Activated CD4-positive, alpha-beta T cell treated with anti-CD3 and anti-CD28 coated beads, Interleukin-2, amount 50 U/mL, for 48 hours (primary cell): ENCODE measurements at places on chromosomes 1 and 21.
A peak's percentile ranks its signal among the peaks of the same experiment; 100 is the strongest.

DNA sequence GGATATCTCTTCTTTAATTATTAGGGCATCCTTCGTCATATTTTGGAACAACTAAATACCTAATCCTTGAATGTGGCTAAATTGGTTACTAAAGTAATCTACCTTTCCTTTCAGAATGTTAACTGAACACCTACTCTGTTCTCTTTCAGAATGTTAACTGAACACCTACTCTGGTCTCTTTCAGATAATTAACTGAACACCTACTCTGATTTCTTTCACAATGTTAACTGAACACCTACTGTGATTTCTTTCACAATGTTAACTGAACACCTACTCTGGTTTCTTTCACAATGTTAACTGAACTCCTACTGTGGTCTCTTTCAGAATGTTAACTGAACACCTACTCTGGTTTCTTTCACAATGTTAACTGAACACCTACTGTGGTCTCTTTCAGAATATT lies 21.9 kb downstream of the RAB7B start:
- DNase-seq = no peak

DNA sequence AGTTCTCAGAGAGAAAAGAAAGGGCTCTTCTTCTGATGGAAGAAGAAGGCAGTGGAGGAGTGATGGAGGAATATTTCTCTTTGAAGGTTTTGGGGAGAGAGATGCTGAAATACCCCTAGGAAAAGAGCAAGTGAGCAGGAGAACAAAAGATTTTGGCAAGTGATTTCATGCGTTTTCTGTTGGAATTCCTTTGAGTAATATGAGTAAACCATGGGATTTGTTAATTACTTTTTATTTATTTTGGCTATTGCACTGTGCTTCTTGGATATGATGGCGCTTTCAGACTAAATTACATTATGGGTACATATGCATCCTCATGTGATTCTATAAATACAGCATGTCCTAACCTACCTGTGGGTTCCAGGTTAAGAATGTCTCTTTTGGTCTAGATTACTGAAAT lies 210.1 kb upstream of the PTGFR start:
- no peak for DNase-seq

- no peak for DNase-seq
Observed at GRCh38 chr21:43985690-43986251, 26.3 kb upstream of the TRAPPC10 start.

GRCh38 chr21:25925064-25925800 lies 190.5 kb downstream of the GABPA start:
- DNase-seq = no peak

DNA sequence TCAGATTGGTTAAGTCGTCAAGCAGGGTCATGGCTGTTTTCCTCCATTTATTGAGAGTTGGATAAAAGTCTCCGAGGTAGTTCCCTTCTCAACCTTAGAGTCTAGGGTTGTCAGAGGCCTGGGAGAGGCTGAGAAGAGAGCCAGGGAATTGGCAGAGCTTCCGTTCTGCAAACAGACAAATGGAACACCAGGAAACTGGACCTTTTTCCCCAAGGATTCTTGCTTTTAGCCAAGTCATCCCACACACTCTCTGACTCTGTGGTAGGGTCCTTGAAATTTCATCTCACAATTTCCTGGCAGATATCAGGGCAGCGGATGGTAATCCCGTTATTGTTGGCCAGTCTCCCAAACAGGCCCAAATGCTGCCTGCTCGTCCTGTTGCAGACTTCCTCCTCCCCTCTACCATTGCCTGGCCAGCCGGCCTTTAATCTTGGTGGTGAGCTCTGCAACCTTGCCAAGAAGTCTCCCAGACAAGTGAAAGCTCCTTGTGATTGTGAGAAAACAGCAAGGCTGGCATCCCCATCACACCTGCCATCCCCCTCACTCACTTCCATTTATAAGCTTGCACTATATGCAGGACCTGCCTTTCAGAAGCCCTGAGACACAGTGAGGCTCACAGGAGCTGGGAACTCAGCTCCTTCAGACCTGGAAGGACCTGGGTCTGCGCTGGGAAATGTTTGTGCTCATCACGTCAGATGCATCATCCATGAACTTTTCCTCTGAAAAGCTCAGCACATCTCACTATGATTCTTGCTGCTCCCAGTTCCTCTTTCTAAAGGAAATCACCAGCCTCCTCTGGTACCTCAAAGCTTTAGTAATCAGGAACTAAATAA lies 13.7 kb upstream of the SRP9 start:
- no peak for DNase-seq

GRCh38 chr1:202852163-202852904 lies 36.6 kb downstream of the RABIF start:
- peak; percentile 48 for DNase-seq

- no peak for DNase-seq
Observed at GRCh38 chr1:111976332-111976731, 13.1 kb downstream of the KCND3 start.

DNA sequence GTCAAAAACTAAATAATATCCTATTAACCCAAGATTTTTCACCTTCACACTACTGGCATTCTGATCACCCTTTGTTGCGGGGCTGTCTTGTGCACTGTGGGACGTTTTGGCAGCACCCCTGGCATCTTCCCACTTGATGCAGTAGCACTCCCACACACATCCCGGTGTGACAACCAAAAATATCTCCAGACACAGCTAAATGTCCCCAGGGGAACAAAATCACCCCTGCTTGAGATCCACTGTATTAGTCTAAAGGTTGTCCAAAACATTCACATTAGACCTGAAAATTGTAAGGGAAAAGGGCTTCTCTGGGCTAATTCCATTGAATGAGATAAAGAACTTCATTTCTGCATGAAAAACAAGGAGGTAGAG lies 37.8 kb downstream of the PLEKHO1 start:
- DNase-seq = no peak

GRCh38 chr1:195335541-195335940 lies 1272.7 kb downstream of the KCNT2 start:
- DNase-seq = no peak

DNA sequence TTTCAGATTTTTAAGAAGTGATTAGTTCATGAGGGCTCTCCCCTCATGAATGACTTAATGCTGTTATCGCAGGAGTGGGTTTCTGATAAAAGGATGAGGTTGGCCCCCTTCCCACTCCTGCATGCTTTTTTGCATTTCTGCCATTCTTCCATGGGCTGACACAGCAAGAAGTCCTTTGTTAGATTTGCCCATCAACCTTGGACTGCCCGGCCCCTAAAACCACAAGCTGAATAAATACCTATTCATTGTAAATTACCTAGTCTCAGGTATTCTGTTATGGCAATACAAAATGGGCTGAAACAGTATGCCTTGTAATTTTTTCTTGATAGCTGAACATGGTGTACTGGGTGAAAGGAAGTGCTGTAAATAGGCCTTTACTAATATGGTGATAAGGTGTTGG lies 72.7 kb upstream of the DPH5 start:
- no peak for DNase-seq

GRCh38 chr1:24047110-24047477 lies 64.8 kb downstream of the MYOM3 start:
- no peak for DNase-seq

GRCh38 chr21:36964827-36965719 lies 1.4 kb downstream of the HLCS start:
- DNase-seq = no peak

- no peak for DNase-seq
Observed at GRCh38 chr1:31788825-31789256, 24.7 kb upstream of the ADGRB2 start.

- no peak for DNase-seq
Observed at GRCh38 chr21:46347791-46348381, 23.9 kb downstream of the PCNT start.

- DNase-seq = no peak
Observed at GRCh38 chr1:86352086-86352485, 44.0 kb downstream of the ODF2L start.

DNA sequence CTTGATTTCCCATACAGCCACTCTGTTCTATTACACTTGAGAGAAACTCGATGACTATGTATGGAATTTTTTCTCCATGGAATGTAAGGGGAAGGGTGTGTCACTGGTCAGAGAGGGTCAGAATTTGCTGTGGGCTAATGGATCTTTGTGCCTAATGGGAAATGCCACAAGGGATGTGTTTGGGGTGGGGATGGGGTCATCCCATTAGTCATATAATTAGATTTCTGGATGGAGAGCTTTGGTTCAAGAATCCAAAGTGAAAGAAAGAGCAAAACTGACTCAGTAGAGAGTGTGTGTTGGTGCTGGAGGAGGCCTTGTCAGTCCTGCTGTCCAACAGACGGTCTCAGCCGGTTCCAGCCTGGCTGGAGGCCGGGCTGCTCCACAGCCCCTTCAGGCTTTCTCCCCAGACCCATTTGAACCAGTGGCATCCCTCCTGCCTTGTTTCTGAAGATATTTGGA lies 86.4 kb downstream of the LAMC2 start:
- DNase-seq = no peak

GRCh38 chr1:160608514-160608913 lies 29.2 kb upstream of the CD84 start:
- DNase-seq = no peak

- DNase-seq = no peak
Observed at GRCh38 chr1:109763646-109764415, at the start of gene EPS8L3. Gene EPS8L3 (minus strand): TSS chr1:109763923. CDS start chr1:109761749, 2,174 bp downstream.

DNA sequence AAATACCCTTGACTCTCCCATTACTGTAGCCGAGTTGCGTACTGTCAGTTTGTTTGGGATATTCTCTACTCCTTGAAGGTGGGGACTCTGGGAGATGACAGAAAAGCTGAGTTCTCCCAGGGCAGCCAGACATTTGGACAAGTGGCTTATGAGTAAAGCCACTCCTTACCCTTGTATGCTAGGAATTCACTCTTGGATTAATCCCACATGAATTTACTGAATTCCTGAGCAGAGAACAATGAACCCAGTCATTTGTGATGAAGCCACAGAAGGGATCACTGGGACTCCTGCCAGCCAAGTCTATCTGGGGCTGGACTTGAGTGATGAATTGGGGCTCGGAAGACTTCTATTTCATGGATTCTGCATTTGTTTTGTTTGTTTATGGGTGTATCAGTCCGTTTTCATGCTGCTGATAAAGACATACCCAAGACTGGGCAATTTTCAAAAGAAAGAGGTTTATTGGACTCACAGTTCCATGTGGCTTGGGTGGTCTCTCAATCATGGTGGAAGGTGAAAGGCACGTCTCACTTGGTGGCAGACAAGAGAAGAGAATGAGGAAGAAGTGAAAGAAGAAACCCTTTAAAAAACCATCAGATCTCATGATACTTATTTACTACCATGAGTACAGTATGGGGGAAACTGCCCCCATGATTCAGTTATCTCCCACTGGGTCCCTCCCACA lies 25.1 kb downstream of the C1orf116 start:
- no peak for DNase-seq

DNA sequence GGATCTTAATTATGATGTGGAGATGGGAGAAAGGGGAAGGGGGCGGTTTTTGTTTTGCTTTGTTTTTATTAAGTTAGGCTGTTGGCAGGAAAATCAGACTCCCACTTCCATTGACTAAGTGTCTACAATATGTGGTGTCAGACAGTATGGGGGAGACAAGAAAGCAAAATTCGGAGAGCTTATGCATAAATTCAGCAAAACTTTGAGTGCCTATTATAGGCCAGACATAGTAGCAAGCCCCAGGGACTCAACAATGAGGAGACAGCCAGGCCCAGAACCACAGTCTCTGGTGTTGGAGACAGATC lies 835 bp upstream of the TSPAN2 start:
- DNase-seq = no peak

GRCh38 chr1:53579221-53580008 lies 120.2 kb downstream of the DMRTB1 start:
- no peak for DNase-seq

DNA sequence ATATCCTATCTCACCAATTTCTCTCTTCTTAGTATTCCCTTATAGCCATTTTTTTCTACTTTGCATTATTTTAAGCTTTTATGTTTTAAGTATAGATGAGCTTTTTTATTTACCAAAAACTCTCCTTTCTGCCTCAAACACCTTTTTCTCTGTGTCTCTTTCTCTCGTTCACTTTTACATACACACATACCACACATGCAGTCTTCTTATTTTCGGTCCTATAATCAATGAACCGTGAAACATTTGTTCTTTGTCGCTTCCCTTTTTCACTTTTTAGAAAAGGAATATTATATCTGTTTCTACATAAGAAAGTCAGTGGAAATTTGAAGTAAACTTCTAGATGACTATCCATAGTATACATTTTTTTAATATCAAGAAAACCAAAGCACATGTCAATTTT lies 183.2 kb downstream of the MRPL39 start:
- no peak for DNase-seq

- DNase-seq = no peak
Observed at GRCh38 chr1:227790868-227791267, 24.6 kb upstream of the PRSS38 start.

GRCh38 chr21:24658926-24659325 lies 948.4 kb downstream of the MRPL39 start:
- DNase-seq = no peak

- DNase-seq = no peak
Observed at GRCh38 chr1:99784143-99784542, 17.7 kb upstream of the FRRS1 start.

DNA sequence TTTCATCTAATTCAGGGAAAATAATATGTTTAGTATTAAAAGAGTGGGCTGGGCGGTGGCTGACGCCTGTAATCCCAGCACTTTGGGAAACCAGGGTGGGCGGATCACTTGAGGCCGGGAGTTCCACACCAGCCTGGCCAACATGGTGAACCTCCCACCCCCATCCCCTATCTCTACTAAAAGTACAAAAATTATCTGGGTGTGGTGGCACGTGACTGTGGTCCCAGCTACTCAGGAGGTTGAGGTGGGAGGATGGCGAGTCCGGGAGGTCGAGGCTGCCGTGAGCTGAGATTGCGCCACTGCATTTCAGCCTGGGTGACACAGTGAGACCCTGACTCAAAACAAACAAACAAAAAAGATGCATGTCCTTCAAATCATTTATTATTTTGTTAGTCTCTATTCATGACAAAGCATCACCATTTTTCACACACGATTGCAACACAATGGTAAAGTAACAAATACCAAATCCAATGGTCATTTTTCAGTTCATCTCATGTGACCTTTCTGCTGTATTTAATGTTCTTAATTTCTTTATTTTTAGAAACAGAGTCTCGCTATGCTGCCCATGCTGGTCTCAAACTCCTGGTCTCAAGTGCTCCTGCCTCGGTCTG lies 1.0 kb downstream of the MSH4 start:
- no peak for DNase-seq

GRCh38 chr1:103248417-103249102 lies 140.2 kb upstream of the COL11A1 start:
- DNase-seq = no peak
